ENCODE measurements at places on chromosomes 7 and 10.

GRCh38 chr7:141649137-141649864, 52.7 kb downstream of the DENND11 start:
- no peak for DNase-seq

GRCh38 chr10:108583877-108584276, 1339.4 kb downstream of the XPNPEP1 start:
- no peak for DNase-seq

DNA sequence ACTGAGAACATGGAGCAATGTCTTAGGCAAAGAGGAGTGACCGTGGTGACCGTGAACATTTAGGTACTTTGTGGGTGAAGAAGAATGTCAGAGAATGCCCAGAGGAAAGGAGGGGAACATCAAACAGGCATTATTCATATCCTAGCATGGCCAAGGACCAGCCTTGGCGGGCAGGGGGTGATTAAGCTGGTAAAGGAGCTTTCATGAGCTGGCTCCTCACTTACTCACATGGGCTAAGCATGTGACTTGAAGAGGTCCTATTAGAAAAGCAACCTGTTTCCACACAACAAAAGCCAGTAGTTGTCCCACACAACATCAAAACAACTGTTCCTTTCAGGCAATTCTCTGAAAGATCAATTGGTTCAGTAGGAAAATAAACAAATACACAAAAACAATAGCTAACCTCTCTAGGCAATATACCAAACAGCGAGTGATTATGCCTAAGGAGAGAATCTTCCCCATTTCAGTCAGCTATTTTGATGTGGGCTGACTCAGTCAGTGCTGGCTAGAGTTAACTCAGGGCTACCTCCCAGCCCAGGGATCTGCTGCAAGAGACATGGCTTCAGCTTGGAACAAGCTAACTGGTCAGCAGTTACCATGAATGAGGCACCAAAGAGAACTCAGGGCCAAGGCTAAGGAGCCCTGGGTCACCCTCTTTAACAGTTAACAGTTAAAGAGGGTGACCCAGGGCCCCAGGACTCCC, 283.5 kb downstream of the ARHGAP12 start:
- no peak for DNase-seq

DNA sequence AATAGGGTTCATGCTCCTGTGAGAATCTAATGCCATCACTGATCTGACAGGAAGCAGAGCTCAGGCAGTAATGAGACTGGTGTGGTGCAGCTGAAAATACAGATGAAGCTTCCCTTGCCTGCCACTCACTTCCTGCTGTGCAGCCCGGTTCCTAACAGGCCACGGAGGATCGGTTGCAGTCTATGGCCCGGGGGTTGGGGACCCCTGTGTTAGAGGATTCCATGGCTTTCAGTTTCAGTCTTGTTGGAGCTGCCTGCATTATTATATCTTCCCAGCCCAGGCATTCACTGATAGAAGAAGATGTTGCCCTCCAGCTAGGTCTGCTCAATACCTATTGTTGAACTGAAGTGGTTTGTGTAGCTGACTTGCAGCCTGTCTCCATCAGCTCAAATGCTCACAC, 1298.8 kb downstream of the TYW1 start:
- no peak for DNase-seq

- DNase-seq: no peak
Observed at GRCh38 chr7:100874300-100874576, 665 bp upstream of the SRRT start.
